ENCODE measurements at places on chromosomes 2 and 18.

- no peak for DNase-seq
These were observed 116.9 kb downstream of the SMAD7 start for GRCh38 chr18:48833701-48834412.

DNA sequence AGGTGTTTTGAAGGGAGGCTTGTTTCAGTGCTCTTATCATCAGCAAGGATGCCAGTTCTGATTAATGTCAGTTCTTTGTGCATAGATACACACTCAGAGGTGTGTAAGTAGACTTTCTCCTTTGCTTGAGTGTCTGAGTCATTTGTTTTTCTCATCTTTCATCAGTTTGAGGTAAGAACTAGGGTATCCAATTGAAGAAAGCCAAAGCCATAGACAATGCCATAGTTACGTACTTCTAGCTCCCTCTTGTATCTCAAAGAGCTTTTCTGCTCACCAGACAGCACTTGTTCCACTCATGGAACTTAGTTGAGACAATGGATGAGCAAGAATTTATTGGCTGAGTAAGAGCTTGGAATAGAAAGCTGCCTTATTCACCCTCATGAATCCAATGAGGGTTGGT lies 520.1 kb downstream of the PIK3C3 start:
- no peak for DNase-seq

- DNase-seq: no peak
These were observed 20.5 kb downstream of the FBXO41 start for GRCh38 chr2:73263540-73264331.

DNA sequence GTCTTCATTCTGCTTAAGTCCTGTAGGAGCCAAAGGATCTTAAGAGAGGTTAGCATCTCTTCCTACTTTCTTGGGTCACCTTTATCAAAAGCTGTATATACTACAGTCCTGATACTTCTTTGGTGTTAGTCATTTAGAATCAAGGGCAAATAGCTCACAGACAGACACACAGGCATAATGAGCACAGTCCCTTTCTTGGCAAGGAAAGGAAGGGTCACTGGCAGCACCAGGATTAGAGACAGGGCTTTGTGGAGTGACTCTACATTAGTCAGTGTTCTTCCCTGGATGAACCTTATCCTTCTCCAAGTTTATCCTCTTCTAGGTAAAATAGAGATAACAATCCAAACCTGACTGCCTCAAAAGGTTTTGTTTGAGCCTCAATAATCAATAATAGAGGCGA lies 40.0 kb upstream of the NCKAP5 start:
- DNase-seq: no peak

GRCh38 chr2:242098445-242099128 lies 229.1 kb downstream of the RTP5 start:
- DNase-seq: peak; percentile 24

Measured in HFFc6 (cell line).